ENCODE measurements at places on chromosomes 12 and 14. TPM values are rescaled to one million over a fixed set of nuclear protein-coding genes. Genes with fewer than 3 reads are reported as not detected.

The CLEC2A gene
- polyA plus RNA-seq, result not detected

The TMPRSS12 gene
- 0.01 TPM for polyA plus RNA-seq

The ANO2 gene
- 2.7 TPM for polyA plus RNA-seq

The SIVA1 gene
- 86.4 TPM for polyA plus RNA-seq

The MUCL1 gene
- polyA plus RNA-seq, result not detected

The CACNA2D4 gene
- polyA plus RNA-seq, result 5.9 TPM

The CIT gene
- 9.4 TPM for polyA plus RNA-seq

Data from large intestine (tissue), 12 donors.